Epithelial cell of proximal tubule (primary cell): ENCODE measurements at places on chromosomes 6 and 20.
A peak's percentile ranks its signal among the peaks of the same experiment; 100 is the strongest.

DNA sequence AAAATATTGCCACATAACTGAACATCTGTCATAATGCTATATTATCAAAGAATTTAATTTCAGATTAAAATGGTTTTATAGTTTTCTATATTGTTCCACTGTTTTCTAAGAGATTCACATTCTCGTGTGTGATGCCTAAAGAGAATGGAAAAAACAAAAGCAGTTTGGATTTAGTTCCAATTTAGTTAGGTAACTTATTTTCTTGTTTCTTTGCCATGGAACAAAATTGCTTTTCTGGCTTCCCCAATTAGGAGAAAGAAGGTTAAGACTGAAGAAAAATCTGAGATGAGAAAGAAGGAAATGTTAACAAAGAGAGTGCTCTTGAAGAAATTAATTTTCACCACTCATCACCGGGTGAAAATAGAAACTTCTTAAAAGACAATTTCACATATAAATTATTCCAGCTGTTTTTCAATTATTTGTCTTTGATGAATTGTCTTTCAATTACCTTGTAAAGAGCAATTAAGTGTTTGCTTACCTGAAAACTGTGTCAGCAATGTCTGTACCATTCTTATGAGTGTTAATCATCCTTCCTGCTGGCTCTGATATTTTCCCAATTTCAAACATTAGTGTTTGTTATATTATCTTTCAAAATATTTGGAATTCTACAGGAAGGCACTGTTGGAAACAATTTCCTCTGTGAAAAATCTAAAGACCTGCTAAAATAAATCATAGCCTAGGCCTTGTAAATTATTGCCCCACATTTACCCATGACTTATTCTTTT is 19.5 kb downstream of the PHACTR2 start:
- no peak for DNase-seq

DNA sequence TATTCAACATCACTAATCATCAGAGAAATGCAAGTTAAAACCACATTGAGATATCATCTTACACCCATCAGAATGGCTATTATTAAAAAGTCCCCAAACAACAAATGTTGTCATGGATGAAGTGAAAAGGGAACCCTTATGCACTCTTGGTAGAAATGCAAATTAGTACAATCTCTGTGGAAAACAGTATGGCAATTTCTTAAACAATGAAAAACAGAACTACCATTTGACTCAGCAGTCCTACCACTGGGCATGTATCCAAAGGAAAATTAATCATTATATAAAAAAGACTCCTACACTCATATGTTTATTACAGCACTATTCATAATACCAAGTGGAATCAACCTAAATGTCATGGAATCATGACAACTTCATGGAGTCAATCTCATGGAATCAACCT is 611.3 kb upstream of the GJE1 start:
- DNase-seq, result no peak

GRCh38 chr6:106178900-106179299 is 92.8 kb downstream of the PRDM1 start:
- DNase-seq, result no peak

DNA sequence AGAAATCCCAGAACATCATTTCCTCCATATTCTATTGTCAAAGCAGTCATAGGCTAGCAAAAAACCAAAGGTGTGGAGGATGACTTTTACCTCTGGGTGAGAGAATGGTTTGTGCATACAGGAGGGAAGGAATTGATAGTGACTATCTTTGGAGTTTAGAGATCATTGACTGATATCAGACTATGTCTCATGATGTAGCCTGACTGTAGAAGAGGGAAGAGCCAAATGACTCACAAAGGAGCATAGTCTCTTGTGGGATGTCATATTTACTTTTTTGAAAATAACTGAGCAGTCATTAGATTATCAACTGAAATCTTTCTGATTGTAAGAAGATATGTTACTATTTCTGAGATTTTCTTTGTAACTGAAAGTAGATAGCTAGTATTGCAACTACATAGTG is 158.5 kb downstream of the FLRT3 start:
- DNase-seq, result no peak

DNA sequence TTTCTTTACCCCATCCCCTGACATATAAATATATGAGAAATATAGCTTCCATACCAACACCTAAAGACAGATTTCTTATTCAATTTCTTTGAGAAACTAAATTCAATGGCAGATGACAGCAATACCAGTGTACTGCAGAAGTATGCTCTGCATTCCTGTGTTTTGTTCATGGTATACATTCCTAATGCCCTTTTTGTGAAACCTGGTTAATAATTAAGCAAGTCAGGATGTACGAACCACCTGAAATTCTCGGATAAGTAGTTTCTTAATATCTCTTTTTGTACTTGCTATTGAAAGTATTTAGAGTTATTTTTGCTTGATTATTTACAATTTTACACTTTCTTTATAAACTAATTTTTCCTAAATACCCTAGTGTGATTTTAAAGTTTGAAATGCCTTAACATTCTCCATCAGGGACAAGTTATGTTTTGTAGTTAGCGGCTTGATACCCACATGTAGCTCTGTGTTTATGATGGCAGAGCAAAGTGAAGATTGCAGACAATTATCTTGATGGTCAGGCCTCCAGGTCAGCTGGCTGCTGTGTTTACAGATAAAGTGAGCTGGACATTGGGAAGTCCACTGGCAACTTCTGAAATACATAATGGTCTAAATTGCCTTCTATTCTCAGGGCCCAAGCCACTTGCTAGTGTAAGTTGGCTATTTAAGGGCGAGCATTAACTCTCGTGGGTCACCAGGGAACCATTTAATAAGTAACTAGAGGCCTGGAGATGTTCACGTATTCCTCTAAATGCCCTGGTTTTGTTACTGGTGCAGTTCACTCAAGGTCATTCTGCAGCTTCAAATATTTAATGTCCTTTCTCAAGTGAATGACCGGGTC is 58.2 kb downstream of the PLCB1 start:
- peak; percentile 10 for DNase-seq

DNA sequence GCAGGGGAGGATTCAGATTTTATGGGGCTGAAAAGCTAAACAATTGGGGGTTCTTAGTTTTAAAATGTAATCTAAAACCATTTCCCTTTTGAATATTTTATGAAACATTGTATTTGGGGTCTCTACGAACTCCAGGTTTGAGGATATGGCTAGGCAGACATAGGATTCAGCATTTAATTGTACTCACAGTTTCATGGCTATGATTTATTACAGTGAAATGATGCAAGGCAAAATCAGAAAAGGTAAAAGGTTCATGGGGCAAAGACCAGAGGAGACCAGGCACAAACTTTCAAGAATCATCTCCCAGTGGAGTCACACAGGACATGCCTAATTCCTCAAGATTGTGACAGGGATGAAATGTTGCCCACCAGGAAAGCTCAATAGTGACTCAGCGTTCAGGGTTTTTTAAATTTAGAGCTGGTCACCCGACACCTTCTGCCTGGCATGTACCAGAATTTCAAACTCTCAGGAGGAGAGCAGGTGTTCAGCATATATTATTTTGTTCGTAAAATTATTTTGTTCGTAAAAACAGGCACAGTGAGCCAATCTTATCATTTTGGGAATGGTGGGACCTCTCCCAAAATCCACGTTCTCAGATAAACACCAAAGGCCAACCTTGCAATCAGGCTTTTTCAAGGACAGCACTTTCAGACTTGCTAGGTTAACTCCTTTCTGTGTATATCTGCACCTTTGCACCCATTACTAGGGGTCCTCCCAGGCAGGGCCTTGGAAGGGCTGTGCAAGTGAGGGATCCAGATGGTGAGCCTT is 270.3 kb downstream of the NKAIN2 start:
- no peak for DNase-seq

DNA sequence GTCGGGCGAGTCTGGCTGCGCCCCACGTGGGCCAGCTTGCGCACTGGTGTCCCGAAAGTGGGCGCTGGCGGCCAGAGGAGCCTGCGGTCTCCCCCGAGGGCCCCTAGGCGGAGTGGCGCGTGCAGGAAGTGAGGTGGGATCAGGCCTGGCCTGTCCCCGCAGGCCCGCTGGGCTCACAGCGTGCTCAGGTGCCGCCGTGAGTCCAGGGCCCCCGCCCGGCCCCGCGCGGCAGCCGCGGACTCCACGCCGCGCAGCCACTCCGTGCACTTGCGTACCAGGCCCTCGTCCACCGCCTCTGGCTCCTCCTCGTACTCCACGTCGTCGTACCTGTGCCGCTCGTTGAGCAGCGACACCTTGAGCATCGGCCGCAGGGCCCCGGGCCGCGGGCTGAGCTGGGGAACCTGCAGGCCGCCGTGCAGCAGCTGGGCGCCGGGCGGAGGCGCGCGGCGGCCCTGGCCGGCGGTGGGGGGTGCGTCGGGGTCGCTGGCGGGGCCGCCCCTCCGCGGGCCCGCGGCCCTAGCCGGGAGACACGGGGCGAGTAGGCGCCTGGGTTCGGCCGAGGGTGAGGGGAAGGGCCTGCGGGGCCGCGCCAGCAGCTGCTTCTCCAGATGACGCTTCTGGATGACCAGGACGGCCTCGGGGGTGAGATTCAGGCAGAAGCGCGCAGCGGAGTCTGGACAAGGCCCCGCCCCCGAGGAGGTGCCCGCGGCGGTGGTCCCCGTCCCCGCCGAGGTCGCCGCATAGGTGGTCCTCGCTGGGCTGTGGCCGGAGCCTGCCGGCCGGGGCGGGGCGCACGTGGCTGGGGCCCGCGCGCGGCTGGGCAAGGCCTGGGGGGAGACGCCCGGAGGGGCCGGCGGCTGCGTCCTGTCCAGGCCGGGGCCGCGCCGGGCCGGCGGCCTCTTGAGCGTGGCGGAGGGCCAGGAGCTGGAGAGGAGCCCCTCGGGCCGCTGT is 835 bp downstream of the PRR18 start:
- no peak for DNase-seq

DNA sequence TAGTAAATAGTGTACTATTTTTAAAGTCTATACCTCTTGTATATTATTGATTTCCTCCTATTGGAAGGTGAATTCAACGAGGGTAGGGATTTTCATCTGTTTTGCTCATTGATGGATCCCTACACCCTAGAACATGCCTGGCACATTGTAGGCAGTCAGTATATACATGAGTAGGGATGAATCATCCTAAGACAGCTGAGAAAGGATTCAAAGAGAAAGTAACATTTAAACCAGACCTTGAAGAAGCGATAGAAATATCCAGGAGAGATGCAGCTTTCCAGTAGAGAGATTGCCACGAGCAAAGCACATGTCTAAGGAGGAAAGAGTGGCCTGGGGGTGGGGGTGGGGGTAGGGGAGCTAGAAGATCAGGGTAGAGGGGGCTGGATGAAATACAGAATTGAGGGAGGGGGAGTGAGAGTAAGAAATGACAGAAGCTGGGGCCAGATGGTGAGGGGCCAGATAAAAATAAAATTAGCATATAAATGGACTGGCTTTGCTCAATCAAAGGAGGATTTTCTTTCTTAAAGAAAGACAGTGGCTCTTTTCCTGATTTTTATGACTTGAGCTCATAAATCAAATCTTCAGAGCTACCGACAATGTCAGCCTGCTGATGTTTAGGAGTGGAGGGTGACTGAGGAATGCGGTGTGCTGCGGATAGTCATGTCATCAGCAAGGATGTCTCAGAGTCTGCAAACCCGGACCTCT is 168.2 kb downstream of the SAMD5 start:
- no peak for DNase-seq

GRCh38 chr6:79813143-79813850 is 134.1 kb downstream of the ELOVL4 start:
- DNase-seq, result no peak

GRCh38 chr20:21240394-21240793 is 62.7 kb upstream of the XRN2 start:
- no peak for DNase-seq

GRCh38 chr6:157056275-157056674 is 267.0 kb downstream of the TMEM242 start:
- no peak for DNase-seq

GRCh38 chr6:1477432-1478090 is 88.2 kb downstream of the FOXF2 start:
- no peak for DNase-seq

- no peak for DNase-seq
These were observed 159.8 kb upstream of the SALL4 start for GRCh38 chr20:51961964-51962761.

GRCh38 chr20:63734111-63734945 is 2.1 kb upstream of the LIME1 start:
- no peak for DNase-seq

DNA sequence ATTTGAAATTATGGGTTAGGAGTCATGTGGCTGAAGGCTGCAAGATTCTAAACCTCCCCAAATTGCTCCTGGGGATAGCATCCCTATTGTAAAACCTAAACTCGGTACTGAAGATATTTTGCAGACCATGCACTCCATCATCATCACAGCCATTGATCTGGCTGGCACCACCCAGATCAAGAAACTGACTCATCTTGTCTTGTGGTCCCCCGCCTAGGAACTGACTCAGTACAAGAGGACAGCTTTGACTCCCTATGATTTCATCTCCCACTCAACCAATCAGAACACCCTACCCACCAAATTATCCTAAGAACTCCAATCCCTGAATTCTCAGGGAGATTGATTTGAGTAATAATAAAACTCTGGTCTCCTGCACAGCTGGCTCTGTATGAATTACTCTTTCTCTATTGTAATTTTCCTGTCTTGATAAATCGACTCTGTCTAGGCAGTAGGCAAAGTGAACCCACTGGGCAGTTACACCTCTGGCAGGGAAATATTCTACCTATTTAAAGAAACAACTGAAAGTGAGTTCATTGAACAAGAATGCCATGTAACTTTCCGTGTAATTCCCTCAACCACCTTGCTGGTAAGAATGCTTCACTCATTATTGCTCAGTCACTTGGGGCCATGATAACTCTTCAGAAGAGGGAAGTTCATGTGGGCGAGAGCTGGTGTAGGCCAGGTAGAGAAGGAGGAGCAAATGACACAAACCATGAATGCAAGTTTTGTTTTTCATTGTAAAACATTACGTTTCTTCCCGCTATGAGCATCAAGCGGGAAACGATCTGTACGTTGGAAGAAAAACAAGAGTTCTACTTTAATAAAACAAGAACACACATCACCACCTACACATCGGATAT is 602.9 kb upstream of the ARID1B start:
- DNase-seq, result no peak

DNA sequence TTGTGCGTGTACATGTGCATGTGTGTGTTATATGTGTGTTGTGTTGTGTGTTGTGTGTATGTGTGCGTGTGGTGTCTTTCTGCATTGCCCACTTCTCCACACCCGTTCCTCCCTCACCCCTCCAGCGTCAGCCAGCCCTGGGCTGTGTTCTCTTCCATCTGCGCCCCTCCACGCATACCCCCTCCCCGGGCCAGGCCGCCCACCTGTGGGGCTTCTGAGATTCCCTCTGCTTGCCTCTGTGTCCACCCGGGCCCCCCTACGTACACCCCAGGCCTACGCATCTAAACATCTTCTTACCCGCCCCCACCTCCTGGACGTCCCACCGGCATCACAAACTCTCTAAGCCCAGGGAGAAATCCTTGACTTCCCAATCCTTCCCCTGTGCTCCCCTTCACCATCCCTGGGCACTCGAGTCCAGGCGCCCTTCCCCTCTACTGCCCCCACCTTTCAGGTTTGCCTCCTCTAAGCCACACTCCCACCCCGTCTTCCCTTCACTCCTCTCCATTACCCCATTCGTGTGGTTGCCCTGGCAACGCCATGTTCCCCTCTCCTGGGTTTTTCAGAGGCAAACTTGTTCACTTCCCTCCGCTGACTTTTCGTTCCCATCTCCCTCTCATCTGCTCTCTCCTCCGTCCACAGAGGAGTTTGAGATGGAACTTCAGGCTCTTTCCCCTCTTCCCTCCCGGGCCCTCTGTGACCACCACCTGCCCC is 81.7 kb upstream of the NNAT start:
- no peak for DNase-seq

GRCh38 chr6:52749556-52750152 is 13.6 kb downstream of the GSTA2 start:
- DNase-seq, result no peak

GRCh38 chr20:58832457-58832856 is 18.2 kb downstream of the GNAS-AS1 start:
- no peak for DNase-seq
